ENCODE measurements at places on chromosomes 6 and 20. TPM values are rescaled to one million over a fixed set of nuclear protein-coding genes. Genes with fewer than 3 reads are reported as not detected.

DNA sequence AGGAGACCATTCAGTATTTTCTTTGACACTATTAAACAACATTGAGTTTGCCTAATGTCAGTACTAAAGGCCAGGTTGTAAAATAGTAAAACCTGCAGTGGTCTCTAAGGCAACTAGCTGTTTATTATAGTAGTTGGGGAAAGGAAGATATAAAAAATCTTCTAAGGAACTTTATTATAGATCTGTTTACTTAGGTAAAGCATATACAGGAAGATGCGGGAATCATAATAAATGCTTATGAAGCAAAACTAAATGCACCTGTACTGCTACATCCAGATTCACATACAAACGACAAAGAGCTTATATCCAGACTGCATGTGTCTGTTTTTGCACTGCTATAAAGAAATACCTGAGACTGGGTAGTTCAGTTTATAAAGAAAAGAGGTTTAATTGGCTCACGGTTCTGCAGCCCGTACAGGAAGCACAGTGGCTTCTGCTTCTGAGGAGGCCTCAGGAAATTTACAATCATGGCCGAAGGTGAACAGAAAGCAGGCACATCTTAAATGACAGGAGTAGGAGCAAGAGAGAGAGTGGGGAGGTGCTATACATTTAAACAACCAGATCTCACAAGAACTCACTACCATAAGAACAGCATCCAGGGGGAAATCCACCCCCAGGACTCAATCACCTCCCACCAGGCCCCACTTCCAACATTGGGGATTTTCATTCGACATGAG, 8.7 kb upstream of the TRIM39 start:
- peaks cover 10% of the 10 kb centered on the region for H3K36me3 ChIP-seq
- DNase-seq = no peak
- peaks cover 11% of the 10 kb centered on the region for H3K4me1 ChIP-seq
- H3K27ac ChIP-seq = no peak overlapping the region
- H3K27me3 ChIP-seq = no peaks in the 10 kb centered on the region
- no peak overlapping the region for H3K4me3 ChIP-seq

GRCh38 chr20:63840405-63840828, 9.4 kb upstream of the ZBTB46 start:
- no peak for DNase-seq
- peaks cover 19% of the 10 kb centered on the region for H3K27me3 ChIP-seq
- no peak overlapping the region for H3K27ac ChIP-seq

DNA sequence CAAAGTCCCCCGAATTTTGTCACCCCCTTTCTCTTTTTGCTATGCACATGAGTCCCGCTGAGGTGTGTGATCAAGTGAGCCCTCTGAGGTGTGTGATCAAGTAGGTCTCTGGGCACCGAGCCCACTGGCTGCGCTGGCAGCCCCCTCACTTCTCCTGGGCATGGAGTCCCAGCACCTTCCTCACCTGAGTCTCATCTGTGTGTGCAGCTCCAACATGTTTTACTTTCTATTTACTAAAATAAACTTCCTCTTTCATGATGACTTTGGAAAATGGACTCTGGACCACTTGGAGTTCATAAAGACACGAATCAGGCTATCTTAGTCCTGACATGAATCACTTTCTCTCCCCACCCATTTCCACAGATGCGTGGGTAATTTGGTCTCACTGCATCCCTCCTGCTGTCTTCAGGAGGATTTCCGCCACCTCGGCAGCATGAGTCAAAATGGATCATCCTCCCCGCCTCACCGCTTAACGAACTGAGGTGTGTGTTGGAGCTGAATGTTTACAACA, 39.8 kb downstream of the PRDM1 start:
- H3K27me3 ChIP-seq = no peaks in the 10 kb centered on the region
- H3K36me3 ChIP-seq = no peaks in the 10 kb centered on the region
- no peak for DNase-seq
- H3K27ac ChIP-seq = no peak overlapping the region
- no peaks in the 10 kb centered on the region for H3K4me1 ChIP-seq
- H3K4me3 ChIP-seq = no peak overlapping the region

- no peak for DNase-seq
- H3K27me3 ChIP-seq = no peaks in the 10 kb centered on the region
- H3K4me3 ChIP-seq = no peak overlapping the region
- H3K36me3 ChIP-seq = peaks cover 73% of the 10 kb centered on the region
- H3K4me1 ChIP-seq = no peaks in the 10 kb centered on the region
- no peak overlapping the region for H3K27ac ChIP-seq
These were observed 150.7 kb downstream of the DTNBP1 start for GRCh38 chr6:15512126-15512525.

- H3K36me3 ChIP-seq = no peaks in the 10 kb centered on the region
- no peak overlapping the region for H3K27ac ChIP-seq
- no peak overlapping the region for H3K4me3 ChIP-seq
- no peak for DNase-seq
- H3K27me3 ChIP-seq = peaks cover 18% of the 10 kb centered on the region
These were observed 360.1 kb downstream of the TAF4 start for GRCh38 chr20:61705386-61706258.

- no peaks in the 10 kb centered on the region for H3K36me3 ChIP-seq
- no peak overlapping the region for H3K4me3 ChIP-seq
- no peaks in the 10 kb centered on the region for H3K4me1 ChIP-seq
- DNase-seq = no peak
These were observed 475 bp downstream of the OR2B6 start for GRCh38 chr6:27957516-27957915.

GRCh38 chr6:32095338-32096086, 13.6 kb downstream of the TNXB start:
- H3K27ac ChIP-seq = peak overlapping the region; percentile 32
- DNase-seq = no peak

LAMA5 gene
- 56.5 TPM for polyA plus RNA-seq

CSNK2A1 gene
- 33.0 TPM for polyA plus RNA-seq

ZNF831 gene
- polyA plus RNA-seq = under 0.01 TPM

ARFGAP1 gene
- polyA plus RNA-seq = 24.3 TPM
